ENCODE measurements at places on chromosomes 2 and 18. TPM values are rescaled to one million over a fixed set of nuclear protein-coding genes. Genes with fewer than 3 reads are reported as not detected.

DNA sequence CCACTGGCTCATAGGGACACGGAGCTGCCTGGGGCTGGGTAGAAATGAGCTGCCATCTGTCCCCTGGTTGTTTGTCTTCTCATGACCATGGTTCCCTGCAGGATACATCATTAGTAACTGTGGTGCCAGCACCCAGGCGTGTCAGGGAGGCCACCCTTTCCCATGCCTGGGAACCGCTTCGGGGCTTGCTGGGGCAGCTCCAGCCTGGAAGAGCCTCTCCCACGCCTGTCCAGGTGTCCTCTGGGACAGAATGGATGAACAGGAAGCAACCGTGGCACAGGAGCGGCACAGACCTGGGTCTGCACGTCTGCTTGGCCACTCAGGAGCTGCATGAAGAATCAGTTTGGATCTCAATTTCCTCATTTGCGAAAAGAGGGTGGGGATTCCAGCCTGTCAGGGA lies 34.8 kb downstream of the SDC1 start:
- no peak for DNase-seq

GRCh38 chr2:49687918-49688317 lies 533.6 kb upstream of the FSHR start:
- no peak for DNase-seq

- DNase-seq, result no peak
These were observed 43.6 kb downstream of the L3MBTL4 start for GRCh38 chr18:6370886-6371635.

DSC1 gene
- total RNA-seq, result not detected

DNA sequence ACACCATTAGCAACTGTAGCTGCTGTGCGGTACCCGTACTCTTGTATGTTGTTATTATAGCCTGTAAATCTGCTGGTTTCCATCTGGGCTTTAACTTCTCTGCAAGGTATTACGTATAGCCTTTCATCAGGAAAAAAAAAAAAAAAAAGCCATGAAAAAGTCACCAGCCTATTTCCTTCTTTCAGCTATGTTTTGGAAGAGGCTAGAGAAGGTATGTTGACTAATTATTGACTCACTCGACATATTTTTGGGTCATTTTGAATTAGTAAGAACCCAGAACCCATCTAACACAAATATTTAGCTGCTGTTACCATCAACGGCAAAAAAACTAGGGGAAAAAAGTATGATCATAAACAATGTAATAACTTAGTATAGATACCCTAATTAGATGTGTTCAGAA lies 1395.6 kb downstream of the SUCLG1 start:
- no peak for DNase-seq

- DNase-seq, result no peak
These were observed 29.0 kb upstream of the TNS1 start for GRCh38 chr2:218031771-218032257.

FAM161A gene
- total RNA-seq, result 2.0 TPM

DNA sequence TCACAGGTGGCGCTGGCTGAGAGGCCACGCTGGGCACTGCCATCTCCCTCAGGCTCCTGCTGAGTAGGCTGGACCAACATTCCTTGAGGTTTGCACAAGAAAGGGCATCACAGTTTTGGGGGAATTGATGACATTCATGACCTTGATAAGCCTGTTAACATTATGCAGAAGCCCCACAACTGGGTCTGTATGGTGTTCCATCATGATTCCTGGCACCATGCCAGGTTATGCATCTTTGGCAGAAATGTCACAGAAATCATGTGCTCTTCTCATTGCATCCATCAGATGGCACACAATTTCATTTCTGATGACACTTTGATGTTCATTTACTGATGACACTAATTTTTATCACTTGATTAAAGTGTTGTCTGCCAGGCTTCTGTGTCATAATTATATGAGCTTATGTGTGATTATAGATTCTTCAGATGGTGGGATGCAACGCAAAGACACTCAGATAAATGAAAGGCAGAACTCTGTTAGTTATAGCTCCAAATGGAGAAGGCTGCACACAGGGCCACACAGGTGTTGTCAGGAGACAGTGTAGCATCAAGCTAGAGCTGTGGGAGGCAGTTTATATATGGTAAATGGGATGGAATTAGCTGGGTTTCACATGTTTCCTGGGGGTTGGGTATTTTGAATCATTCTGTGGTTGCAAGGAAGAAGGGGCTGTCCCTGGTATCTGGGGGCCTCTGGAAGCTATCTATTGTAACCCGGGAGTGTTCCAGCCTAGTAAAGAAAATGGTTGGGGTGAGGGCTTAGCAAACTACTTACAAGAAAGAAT lies 191.3 kb downstream of the SLC39A10 start:
- peak; percentile 14 for DNase-seq

DNA sequence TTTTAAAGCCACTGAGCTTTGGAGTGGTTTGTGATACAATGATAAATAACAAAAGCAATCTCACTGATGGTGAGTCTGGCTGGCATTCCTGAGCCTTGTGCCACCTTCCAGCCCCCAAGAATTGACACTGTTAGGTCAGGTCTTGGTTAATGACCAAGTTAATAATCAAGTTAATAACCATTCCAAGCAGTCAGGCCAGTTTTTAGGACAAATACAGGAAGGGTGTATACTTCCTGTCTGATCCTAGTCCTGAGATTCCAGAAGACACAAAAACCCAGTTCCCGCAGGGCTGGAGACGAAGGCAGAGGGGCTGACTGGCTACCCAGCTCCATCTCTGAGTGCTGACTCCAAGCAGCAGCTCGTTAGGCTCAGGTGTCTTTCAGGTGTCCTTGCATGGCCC lies 74.6 kb upstream of the LAPTM4A start:
- no peak for DNase-seq

DNA sequence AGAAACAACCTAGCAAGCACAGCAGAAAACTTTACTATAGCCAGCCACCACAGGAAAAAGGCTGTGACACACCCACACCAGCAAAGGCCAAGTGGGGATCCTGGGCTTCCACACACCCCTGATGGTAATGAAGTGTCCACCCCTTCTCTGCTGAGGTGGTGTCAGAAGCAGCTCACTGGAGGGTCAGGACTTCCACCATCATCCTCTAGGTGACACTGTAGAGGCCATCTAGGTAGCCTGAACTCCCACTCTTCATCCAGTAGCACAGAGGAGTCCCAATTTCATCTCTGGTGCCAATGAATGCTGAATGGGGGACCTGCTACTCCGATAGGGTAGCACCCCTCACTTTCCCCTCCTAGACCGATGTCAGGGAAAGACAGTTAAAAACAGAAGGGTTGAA lies 1544.4 kb downstream of the LRP1B start:
- DNase-seq, result peak; percentile 5

RBM43 gene
- 1.3 TPM for total RNA-seq

MC4R gene
- not detected for total RNA-seq

- peak; percentile 85 for DNase-seq
These were observed 80.2 kb downstream of the CDK15 start for GRCh38 chr2:201886504-201886903.

EMX1 gene
- total RNA-seq, result not detected

GRCh38 chr2:229489016-229489415 lies 217.9 kb upstream of the PID1 start:
- peak; percentile 98 for DNase-seq

DNA sequence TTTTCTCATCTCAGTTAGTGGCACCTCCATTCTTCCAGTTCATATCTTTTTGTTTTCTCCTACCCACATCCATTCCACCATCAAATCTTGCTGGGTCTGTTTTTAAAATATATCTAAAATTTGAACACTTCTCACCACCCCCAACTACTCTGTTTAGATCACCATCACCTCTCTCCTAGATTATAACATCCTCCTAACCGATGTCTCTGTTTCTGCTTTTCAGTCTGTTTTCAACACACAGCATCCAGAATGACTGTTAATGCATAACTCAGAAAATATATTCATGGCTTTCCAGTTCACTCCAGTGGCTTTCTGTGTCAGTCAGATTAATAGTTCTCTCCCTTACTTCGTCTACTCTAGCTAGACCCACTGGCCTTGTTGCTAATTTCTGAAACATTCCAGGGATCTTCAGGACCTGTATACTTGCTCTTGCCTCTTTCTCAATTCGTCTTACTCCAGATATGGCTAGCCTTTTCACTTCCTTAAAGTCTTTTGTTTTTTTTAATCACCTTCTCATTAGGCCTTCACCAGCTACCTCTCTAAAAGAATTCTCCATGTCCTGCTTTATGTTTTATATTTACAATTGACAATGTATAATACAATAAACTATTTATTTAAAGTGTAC lies 105.3 kb downstream of the COMMD1 start:
- no peak for DNase-seq

DNA sequence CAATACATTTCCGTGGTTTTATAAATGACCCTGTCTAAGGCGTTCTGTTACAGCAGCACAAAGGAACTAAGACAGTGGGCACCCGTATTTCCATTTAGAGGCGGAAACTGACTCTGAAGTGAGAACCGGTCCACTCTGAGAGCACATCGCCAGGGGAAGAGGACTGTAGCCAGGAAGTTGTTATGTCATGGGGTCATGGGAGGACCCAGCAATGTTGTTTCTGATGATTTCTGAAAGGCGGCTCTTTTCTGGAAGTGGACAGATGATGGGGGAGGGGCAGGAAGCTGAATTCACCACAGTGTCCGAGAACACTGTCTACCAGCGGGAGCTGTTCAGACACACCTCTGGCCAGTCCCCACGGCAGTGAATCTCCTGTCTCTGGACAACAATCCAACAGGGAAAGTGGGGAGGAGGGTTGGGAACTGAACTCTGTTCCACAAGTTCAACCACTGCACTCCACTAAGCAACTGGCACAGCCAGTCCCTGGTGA lies 2.1 kb upstream of the LRRFIP1 start:
- DNase-seq, result no peak

- peak; percentile 9 for DNase-seq
These were observed 18.3 kb downstream of the ERBB4 start for GRCh38 chr2:212520340-212520739.

GRCh38 chr2:126878601-126879000 lies 20.1 kb upstream of the TEX51 start:
- DNase-seq, result no peak

- no peak for DNase-seq
These were observed 4.6 kb downstream of the TXNL4A start for GRCh38 chr18:79983793-79984192.

GRCh38 chr2:224086226-224086914 lies 47.3 kb upstream of the SERPINE2 start:
- peak; percentile 91 for DNase-seq

CYP1B1 gene
- total RNA-seq, result 8.3 TPM

- no peak for DNase-seq
These were observed 46.5 kb upstream of the NR4A2 start for GRCh38 chr2:156379071-156379470.

GRCh38 chr2:230695551-230695950 lies 17.1 kb upstream of the CAB39 start:
- DNase-seq, result no peak

RAB27B gene
- total RNA-seq, result 13.8 TPM

- DNase-seq, result no peak
These were observed 805 bp upstream of the TNFRSF11A start for GRCh38 chr18:62324181-62324828.

DNA sequence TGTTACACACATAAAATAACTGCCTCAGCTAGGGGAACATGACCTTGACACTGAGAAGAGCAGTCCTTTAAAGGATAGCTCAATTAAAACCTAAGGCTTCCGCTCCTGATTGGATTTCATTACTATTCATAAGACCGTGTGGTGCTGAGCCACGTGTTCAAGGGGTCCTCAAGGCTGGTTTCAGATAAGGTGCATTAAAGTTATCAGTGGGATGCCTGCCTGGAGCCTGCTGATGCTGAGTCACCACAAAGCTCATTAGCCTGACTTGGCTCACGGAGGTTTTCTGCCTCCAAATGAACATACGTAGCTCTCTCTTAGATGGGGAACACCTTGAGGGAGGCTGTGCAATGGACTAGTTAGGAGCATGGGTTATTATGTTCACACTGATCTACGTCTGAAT lies 518.9 kb downstream of the TDRD15 start:
- peak; percentile 50 for DNase-seq

DNA sequence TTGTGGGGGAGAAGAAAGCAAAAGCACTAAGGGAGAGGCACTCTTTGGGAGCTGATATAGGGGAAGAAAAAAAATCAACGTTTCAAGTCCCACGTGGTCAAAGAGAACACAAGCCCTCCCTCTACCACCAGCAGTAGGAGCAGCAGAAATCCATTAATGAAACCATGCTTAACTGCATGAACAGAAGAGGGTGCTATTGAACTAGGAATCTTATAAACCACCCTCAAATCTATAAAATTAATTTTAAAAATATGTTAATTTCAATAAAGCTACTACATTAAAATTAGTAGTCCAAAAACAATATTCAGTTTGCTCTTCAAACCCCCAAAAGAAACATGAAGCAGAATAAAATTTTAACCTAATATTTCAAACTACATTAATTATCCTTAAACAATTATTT lies 147.8 kb downstream of the TMEM18 start:
- peak; percentile 9 for DNase-seq

PAX3 gene
- 14.6 TPM for total RNA-seq

DNA sequence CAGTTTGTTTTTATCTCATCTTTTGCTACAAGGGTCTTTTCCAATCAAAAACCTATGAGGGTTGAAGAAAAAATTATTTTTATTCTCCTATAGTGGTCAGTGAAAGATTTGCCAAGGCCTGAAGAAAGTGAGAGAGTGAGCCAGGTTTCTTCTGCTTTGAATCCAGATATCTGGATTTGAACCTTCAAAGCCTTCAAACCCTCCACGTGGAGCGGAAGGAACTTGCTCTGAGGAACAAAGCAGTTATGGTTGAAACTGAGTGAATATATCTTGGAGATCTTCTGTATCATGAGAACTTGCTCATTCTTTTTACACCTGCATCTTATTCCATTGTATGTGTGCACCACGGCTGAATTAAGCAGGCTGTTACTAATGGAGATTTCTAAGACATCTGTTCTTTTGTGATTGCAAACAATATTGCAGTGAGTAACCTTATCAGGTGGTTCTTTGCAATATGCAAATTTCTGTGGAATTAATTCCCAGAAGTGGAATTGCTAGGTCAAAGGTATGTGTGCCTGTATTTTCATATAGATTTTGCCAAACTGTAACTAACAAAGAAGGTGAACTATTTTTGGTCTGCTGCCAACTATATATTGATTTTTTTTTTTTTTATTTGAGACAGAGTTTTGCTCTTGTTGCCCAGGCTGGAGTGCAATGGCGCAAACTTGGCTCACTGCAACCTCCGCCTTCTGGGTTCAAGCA lies 147.9 kb downstream of the B3GNT2 start:
- DNase-seq, result no peak

GRCh38 chr2:85787981-85788340 lies 34.2 kb downstream of the ATOH8 start:
- DNase-seq, result no peak

PPP1R1C gene
- total RNA-seq, result 5.2 TPM

DNA sequence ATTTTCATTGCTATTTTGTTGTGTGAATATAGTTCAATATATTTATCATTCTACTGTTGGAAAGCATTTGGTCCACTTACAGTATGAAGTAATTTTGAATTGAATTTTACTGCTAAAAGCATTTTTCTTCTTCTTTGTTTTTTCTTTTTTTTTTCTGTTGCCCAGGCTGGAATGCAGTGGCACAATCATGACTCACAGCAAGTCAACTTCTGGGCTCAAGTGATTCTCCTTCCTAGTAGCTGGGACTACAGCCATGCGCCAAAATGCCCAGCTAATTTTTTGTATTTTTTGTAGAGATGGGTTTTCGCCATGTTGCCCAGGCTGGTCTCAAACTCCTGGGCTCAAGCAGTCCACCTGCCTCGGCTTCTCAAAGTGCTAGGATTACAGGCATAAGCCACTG lies 2.4 kb upstream of the ETAA1 start:
- DNase-seq, result peak; percentile 79

Measured in M059J (cell line).